Natural killer cell (primary cell): ENCODE measurements at places on chromosomes 6 and 20. TPM values are rescaled to one million over a fixed set of nuclear protein-coding genes. Genes with fewer than 3 reads are reported as not detected.

DNA sequence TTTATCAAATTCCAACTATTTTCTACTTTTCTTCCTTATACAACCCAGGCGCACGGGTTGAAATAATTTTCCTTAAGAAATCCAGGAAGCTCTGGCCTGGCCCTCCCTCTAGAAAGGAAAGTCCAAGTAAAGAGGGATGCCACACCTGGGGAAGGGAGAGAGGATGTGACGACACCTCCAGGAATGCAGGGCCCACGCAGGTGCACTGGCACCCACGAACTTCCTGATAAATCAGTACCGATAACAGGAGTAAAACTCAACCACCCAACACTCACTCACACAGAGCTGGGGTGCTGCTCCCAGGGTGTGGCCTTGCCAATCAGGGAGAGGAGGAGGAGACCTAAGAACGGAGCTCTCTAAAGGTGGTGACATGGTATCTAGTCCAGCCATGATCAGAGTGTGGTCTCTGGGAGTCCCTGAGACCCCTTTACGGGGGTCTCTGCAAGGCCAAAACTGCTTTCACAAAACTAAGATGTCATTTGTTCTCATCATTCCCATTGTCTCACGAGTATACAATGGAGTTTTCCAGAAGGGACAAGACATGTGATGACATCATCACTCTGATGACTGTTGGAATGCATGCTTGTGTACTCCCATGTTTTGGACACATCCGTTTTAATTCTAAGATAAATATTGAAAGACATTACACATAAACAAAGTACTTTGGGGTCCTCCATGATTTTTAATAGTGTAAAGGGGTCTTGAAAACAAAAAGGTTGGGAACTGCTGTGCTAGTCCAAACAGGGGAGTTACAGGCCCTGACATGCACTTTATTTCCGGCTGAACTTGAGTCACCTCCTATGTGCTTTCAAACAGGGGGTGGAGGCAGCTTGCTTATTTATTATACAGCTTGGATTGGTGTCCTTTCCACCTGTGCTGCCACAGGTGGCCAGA, 2.2 kb upstream of the PARD6B start:
- H3K27me3 ChIP-seq = no peaks in the 10 kb centered on the region
- H3K27ac ChIP-seq = no peak overlapping the region
- no peak overlapping the region for H3K4me3 ChIP-seq
- peaks cover 14% of the 10 kb centered on the region for H3K4me1 ChIP-seq
- no peaks in the 10 kb centered on the region for H3K36me3 ChIP-seq

BPIFA1 gene
- not detected for total RNA-seq

DNA sequence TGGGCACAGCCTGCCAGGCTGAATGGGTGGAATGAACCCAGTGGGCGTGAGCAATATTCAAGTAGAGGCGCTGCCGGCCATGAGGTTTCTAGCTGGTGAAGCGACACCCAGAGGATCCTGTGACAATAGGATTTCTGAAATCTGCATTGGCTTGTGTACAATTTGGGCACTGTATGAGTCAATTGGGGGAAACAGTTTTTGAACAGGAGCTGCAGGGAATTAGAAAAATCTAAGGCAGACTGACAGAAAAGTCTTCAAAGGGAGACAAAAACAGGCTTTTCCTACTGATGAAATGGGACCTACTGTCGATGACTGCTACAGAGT, 148.8 kb upstream of the PROKR2 start:
- H3K4me3 ChIP-seq = no peak overlapping the region
- H3K4me1 ChIP-seq = no peaks in the 10 kb centered on the region
- H3K27me3 ChIP-seq = no peaks in the 10 kb centered on the region
- H3K27ac ChIP-seq = no peak overlapping the region
- no peak for DNase-seq
- H3K36me3 ChIP-seq = no peaks in the 10 kb centered on the region

- H3K27me3 ChIP-seq = no peaks in the 10 kb centered on the region
- H3K4me3 ChIP-seq = no peak overlapping the region
- DNase-seq = no peak
- H3K36me3 ChIP-seq = no peaks in the 10 kb centered on the region
- H3K27ac ChIP-seq = no peak overlapping the region
Measured at GRCh38 chr6:119934816-119935215, 585.3 kb upstream of the MAN1A1 start.

MAP7 gene
- total RNA-seq = 0.14 TPM

LRFN2 gene
- 3.5 TPM for total RNA-seq

- H3K4me1 ChIP-seq = no peaks in the 10 kb centered on the region
- no peak overlapping the region for H3K4me3 ChIP-seq
- no peak for DNase-seq
- no peaks in the 10 kb centered on the region for H3K36me3 ChIP-seq
- no peak overlapping the region for H3K27ac ChIP-seq
- H3K27me3 ChIP-seq = no peaks in the 10 kb centered on the region
Measured at GRCh38 chr20:707451-708110, 32.0 kb upstream of the SCRT2 start.

GRCh38 chr6:63213325-63213724, 2.1 kb downstream of the FKBP1C start:
- H3K4me3 ChIP-seq = no peak overlapping the region
- H3K4me1 ChIP-seq = no peaks in the 10 kb centered on the region
- no peak for DNase-seq
- H3K27ac ChIP-seq = no peak overlapping the region

- no peaks in the 10 kb centered on the region for H3K36me3 ChIP-seq
- DNase-seq = no peak
- no peaks in the 10 kb centered on the region for H3K27me3 ChIP-seq
- no peaks in the 10 kb centered on the region for H3K4me1 ChIP-seq
- no peak overlapping the region for H3K27ac ChIP-seq
Measured at GRCh38 chr6:33739571-33739970, 7.1 kb downstream of the IP6K3 start.

UNC5CL gene
- total RNA-seq = 4.4 TPM

DNA sequence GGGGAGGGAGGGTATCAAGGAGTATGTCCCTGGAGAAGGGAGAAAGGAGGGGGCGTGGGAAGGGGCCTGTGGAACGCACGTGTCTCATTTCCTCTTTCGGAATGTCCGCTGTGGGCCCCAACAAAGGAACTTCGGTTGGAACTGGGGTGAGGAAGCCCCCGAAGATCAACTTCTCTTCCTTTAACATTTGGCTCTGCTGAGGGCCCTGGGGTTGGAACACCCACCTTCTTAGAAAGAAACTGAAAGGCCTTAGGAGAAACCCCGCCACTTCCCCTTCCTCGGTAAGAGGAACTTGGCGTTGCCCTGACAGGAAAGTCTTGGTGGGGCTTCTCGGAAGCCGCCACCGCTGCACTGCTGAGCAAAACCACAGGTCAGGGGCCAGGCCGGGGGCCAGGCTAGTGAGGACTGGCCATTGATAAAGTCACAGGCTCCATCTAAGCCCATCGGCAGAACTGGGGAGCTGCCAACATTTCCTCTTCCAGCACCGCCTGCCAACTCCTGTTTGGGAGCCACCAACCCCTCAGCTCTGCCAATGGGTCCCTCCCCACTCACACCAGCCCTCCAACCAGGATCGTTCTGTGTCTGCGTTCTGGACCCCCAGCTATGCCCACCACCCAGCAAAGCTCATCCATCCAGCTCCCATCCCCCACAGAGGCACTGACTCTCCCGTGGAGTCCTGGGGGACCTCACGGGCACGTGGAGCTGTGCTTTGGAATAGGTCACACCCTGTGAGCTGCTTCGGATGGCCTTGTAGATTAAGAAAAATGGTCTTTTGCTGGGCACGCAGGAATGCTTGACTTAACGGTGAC, 44.8 kb downstream of the FGD2 start:
- H3K27ac ChIP-seq = peak overlapping the region; percentile 99
- H3K4me3 ChIP-seq = peak overlapping the region; percentile 18
- H3K27me3 ChIP-seq = no peaks in the 10 kb centered on the region
- no peaks in the 10 kb centered on the region for H3K36me3 ChIP-seq
- DNase-seq = peak; percentile 53
- peaks cover 67% of the 10 kb centered on the region for H3K4me1 ChIP-seq

GRCh38 chr6:133551847-133552341, 310.7 kb downstream of the EYA4 start:
- no peaks in the 10 kb centered on the region for H3K36me3 ChIP-seq
- H3K4me1 ChIP-seq = no peaks in the 10 kb centered on the region
- no peaks in the 10 kb centered on the region for H3K27me3 ChIP-seq
- no peak for DNase-seq
- H3K4me3 ChIP-seq = no peak overlapping the region

GRCh38 chr6:163354761-163355425, 59.6 kb upstream of the QKI start:
- H3K27me3 ChIP-seq = no peaks in the 10 kb centered on the region
- H3K4me3 ChIP-seq = no peak overlapping the region
- H3K27ac ChIP-seq = peak overlapping the region; percentile 23
- H3K36me3 ChIP-seq = no peaks in the 10 kb centered on the region
- DNase-seq = no peak

OARD1 gene
- total RNA-seq = 36.7 TPM

- no peak overlapping the region for H3K27ac ChIP-seq
- H3K4me3 ChIP-seq = no peak overlapping the region
Measured at GRCh38 chr6:71179249-71179885, 109.2 kb upstream of the OGFRL1 start.

- H3K4me1 ChIP-seq = no peaks in the 10 kb centered on the region
- H3K36me3 ChIP-seq = no peaks in the 10 kb centered on the region
- no peak overlapping the region for H3K27ac ChIP-seq
- no peak overlapping the region for H3K4me3 ChIP-seq
- H3K27me3 ChIP-seq = no peaks in the 10 kb centered on the region
Measured at GRCh38 chr6:138371452-138371711, 6.3 kb upstream of the SMIM28 start.

DNA sequence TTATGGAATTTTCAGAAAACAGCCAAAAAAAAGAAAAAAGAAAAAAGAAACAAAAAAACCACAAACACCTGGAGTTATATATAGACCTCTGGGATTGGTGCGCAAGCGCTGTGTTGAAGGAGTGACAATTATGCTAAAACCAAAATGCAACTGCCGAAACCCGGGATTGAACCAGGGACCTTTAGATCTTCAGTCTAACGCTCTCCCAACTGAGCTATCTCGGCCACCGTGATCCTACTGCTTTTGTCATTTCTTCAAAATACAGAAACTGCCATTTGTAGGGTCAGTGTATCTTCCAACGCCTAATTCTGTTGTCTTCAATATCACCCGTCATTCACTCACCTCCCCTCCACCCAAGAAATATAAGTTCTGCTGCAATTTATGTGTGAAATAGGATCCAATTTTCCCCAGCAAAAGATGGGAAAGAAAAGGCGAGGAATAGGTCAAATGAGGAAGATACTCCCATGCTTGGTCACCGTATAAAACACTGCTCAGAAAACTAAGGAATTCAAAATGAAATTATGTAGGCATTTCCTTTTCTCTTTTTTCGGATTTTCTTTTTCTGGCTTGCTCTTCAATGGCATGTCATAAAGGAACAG, 116.0 kb downstream of the TRIM27 start:
- H3K4me1 ChIP-seq = no peaks in the 10 kb centered on the region
- H3K27me3 ChIP-seq = peaks cover 63% of the 10 kb centered on the region
- no peak for DNase-seq
- no peak overlapping the region for H3K27ac ChIP-seq
- H3K36me3 ChIP-seq = no peaks in the 10 kb centered on the region

GRCh38 chr6:110250838-110251237, 70.6 kb downstream of the CDC40 start:
- no peaks in the 10 kb centered on the region for H3K27me3 ChIP-seq
- no peak overlapping the region for H3K27ac ChIP-seq
- no peaks in the 10 kb centered on the region for H3K4me1 ChIP-seq
- H3K4me3 ChIP-seq = no peak overlapping the region
- H3K36me3 ChIP-seq = no peaks in the 10 kb centered on the region

DNA sequence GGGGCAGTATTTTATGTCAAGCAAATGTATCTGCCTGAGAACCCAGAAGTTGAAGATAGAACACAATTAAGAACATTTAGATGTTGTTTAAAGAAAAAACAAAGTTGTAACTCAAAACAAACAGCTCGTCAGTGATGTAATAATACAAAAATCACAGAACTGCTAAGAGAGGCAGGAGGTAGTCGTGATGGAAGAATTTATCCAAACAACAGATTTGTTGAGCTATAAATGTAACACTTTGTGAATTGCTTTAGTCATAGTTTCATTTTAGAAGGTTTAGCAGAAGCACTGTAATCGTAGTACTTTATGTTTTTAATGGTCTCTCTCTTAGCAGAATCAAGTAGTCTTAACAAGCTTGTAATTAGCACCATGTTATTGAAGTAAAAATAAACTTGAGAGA, 73.6 kb downstream of the SCAF8 start:
- no peaks in the 10 kb centered on the region for H3K4me1 ChIP-seq
- no peak for DNase-seq
- H3K36me3 ChIP-seq = peaks cover 74% of the 10 kb centered on the region
- no peaks in the 10 kb centered on the region for H3K27me3 ChIP-seq
- H3K27ac ChIP-seq = no peak overlapping the region
- H3K4me3 ChIP-seq = no peak overlapping the region

CLVS2 gene
- total RNA-seq = not detected

BPIFB4 gene
- total RNA-seq = not detected

DNA sequence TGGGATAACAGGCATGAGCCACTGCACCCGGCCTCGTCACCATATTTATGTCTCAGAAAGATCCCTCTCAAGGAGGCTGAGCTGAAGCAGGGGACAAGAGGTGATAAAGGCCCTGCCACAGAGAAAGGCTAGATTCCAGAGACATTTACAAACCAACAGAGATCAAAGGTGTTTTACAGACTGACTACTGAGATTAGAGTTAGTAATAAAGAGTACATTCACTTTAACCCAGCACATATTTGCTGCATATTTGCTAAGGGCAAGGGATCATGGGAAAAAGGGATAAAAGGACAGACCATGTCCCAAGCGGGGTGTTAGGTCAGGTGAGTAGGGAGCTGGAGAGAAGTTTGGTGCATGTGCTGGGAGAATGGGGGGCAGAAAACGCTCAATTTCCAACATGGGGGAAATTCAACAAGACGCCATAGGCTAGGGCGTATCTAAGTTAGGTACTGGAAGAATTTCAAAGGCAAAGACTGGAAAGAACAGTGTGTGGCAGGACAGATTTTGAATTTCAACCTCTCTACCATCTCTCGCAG, 43.8 kb upstream of the SEC63 start:
- no peak overlapping the region for H3K27ac ChIP-seq
- H3K27me3 ChIP-seq = no peaks in the 10 kb centered on the region
- H3K36me3 ChIP-seq = no peaks in the 10 kb centered on the region
- H3K4me1 ChIP-seq = no peaks in the 10 kb centered on the region
- no peak for DNase-seq

DNA sequence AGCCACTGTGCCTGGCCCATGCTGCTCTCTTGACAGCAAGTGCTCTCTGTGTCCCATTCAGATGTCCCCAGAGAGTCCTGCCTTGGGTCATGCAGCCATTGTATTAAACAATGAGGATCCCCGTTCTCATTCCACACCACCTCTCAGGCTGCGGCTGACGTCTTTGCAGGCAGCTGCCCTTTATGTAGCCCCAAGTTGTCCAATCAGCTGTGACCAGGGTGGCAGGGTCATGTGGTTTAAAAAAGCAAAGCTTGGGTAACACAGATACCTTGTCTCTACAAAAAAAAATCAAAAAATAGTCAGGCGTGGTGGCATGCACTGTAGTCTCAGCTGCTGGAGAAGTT, 13.2 kb downstream of the GCNT2 start:
- H3K4me1 ChIP-seq = peaks cover 52% of the 10 kb centered on the region
- peaks cover 8% of the 10 kb centered on the region for H3K27me3 ChIP-seq

HDAC2 gene
- 74.5 TPM for total RNA-seq
